ENCODE measurements at places on chromosomes 13 and 19. TPM values are rescaled to one million over a fixed set of nuclear protein-coding genes. Genes with fewer than 3 reads are reported as not detected.

DNA sequence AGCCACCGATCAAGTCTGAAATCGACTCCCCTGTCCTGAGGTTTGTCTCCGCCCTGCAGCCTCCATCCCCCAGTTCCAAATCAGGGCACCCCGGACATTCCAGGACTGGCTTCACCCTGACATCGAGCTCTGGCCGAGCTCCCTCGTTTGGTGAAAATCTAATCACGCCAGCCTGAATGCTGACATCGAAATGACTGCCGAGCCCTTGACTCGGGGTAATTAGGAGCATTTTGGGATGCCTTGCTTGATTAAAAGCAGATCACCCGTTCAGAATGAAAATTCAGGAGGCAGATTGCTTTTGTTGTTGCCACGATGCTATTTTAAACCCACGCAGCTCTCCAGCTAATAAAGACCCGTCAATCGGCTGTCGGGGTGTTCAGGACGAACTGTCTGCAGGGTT, 34.3 kb downstream of the ZNRF4 start:
- DNase-seq: no peak

GRCh38 chr19:48991011-48991609, 2.0 kb downstream of the GYS1 start:
- no peak for DNase-seq

DNA sequence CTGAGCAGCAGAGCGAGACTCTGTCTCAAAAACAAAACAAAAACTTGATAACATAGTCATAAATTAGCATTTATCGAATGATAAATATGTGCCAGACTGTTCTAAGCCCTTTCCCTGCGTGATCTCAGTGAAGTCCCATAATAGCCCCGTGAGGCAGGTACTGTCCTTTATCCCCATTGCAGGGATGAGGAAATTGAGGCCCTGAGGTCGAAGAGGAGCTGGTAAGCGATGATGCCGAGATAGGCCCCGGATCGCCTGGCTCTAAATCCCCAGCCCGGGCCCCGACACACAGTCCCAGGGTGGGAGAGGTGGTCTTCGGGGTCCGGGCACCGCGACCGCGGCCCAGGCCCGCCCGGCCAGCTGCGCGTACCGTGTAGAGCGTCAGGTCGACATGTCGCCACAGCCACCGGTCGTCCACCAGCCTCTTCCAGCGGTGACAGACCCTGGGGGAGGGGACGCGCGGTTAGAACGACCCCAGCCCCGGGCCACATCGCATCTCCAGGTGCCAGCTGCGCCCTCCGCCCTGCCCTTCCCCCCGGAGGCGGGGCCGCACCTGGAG, 625 bp downstream of the FBXL12 start:
- no peak for DNase-seq

PLIN3 gene
- 55.3 TPM for total RNA-seq

GIPC1 gene
- total RNA-seq: 39.2 TPM

DNA sequence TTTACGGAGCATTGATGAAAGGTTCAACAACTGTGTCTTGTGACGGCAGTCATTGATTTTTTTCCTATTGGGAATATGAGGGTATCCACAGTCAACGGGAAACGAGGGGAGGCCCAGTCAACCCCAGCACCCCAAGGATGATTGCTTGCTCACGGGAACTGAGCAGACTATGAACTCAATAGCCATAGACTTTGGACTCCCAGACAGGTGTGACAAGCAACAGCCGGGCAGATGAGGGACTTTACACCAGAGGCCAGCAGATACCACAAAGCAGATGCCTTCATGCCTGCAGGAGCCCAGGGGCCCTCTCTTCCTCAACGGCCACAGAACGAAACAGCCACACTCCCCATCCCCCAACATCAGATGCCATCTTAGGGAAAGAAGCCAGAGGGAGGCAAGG, 80.3 kb upstream of the FLT1 start:
- no peak for DNase-seq

AMER2 gene
- not detected for total RNA-seq
